Natural killer cell (primary cell): ENCODE measurements at places on chromosomes 2 and 18. TPM values are rescaled to one million over a fixed set of nuclear protein-coding genes. Genes with fewer than 3 reads are reported as not detected.

MRO gene
- total RNA-seq = not detected

RAX gene
- not detected for total RNA-seq

XDH gene
- total RNA-seq = not detected

HOXD13 gene
- not detected for total RNA-seq

G6PC2 gene
- total RNA-seq = not detected

SPEG gene
- 1.2 TPM for total RNA-seq

POLR1A gene
- total RNA-seq = 26.5 TPM

PTPRN gene
- total RNA-seq = 0.35 TPM

GPBAR1 gene
- total RNA-seq = 1.4 TPM

MAL gene
- total RNA-seq = 3.3 TPM

SNTG2 gene
- not detected for total RNA-seq

BCL2 gene
- 64.2 TPM for total RNA-seq

OSR1 gene
- not detected for total RNA-seq

LRATD1 gene
- total RNA-seq = not detected

CRYGD gene
- total RNA-seq = not detected
